ENCODE measurements at places on chromosomes 4 and X.

DNA sequence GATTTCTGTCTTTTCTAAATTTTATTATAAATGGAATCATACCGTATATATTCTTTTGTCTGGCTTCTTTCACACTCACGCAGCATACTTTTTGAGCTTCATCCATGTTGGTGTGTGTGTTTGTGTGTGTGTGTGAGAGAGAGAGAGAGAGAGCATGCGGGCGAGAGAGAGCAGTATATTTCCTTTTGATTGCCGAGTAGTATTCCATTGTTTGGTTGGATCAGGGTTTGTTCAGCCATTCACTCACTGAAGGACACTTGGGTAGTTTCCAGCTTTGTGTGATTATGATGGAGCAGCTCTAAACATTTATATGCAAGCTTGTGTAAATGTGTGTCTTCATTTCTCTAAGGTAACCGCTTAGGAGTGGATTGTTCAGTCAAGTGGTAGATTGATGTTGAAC lies 3.1 kb upstream of the L1CAM start:
- no peak for DNase-seq

DNA sequence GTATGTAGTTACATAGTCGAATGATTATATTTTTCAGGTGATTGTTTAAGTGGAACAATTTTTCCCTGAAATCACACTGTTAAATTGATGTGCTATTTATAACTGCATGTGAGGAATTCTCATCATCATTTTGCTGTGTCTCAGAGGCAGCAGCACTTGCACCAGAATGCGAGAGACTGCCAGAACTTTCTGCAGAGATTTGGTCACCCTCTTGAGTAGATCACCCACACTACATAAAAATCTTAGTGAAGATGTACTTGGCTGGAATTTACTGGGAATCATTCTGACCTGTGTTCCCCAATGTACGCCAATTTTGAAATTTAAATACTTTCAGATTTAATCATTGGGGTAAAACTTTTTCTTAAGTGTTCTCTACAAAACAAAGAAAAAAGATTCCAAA lies 5.4 kb downstream of the UGT2B4 start:
- DNase-seq = no peak

- DNase-seq = peak; percentile 33
Measured at GRCh38 chrX:727738-728621, 97.4 kb downstream of the SHOX start.

- DNase-seq = no peak
Measured at GRCh38 chrX:132119283-132119682, 8.5 kb downstream of the FRMD7 start.

DNA sequence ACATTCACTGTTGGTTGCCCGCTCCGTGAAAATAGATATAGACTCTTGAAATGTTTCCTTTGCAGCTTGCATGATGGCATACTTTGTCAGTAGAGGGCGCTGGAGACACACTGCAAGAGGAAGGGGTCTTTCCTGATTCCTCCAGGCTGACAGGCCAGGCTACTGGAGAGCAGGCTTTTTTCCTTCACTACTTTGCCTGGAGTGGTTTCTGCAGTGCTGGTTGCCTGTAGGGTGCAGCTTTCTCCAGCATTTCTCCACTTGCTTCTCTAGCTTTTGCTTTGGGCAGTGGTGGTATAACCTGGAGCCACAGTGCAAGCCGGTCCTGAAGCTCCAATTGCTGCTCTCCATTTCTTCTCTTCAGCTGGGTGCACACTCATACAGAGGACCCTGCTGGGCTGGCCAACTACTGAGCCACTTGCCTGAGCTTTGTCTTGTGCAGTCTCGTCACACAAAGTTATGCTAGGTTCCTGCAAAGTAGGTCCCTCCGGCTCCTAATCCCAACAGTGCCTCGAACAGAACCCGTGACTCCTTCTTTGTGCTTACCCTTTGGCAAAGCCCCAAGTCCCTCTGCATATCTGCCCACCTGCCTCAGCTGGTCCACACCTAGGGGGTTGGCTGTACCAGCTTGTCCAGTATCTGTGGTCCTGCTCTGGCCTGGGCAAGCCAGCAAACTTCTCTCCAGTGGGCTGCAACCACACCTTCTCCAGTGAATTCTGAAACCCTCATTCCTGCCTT lies 46.3 kb downstream of the RASSF6 start:
- peak; percentile 70 for DNase-seq

GRCh38 chrX:42096265-42096920 lies 173.0 kb upstream of the CASK start:
- DNase-seq = no peak

DNA sequence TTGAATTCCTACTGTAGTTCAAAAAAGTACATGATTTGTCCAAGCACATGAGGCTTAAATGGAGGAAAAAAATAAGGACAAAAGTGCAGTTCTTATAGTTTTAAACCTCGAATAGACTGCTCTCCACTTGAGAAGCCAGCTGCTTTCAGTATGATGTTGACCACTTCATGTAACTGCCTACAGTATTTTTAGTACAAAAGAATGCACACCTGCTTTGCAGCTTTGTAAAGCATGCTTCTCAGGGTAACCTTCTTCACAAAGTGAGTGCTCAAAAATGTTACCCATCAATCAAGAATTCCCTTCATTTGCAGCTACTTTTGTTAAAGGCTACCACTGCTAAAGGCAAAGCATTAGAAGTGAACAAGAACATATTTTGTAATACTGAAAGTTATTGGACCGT lies 83.4 kb upstream of the FAM47B start:
- DNase-seq = no peak

GRCh38 chr4:96134806-96135205 lies 294.9 kb downstream of the PDHA2 start:
- DNase-seq = no peak

- no peak for DNase-seq
Measured at GRCh38 chr4:152981842-152982241, 45.7 kb downstream of the FHDC1 start.

- no peak for DNase-seq
Measured at GRCh38 chrX:41737065-41737464, 13.1 kb downstream of the GPR82 start.

DNA sequence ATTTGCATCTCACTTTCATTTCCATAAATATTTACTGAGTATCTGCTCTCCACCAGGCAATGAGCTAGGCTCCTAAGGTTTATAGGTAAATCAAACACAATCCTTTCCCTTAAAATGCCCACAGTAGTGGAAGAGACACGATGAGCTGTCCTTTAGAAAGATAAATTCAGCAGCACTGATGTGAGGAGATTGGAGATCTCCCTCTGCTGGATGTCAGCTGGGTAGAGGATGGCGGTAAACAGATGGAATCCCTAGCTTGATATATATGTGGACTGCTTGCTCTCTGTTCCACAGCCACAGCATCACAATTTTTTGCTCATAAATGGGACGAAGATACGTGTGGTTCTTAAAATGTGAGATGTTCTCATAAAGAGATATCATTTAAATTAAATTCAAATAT lies 216.4 kb upstream of the RASGEF1B start:
- DNase-seq = no peak
